ENCODE measurements at places on chromosomes 6 and 20.

DNA sequence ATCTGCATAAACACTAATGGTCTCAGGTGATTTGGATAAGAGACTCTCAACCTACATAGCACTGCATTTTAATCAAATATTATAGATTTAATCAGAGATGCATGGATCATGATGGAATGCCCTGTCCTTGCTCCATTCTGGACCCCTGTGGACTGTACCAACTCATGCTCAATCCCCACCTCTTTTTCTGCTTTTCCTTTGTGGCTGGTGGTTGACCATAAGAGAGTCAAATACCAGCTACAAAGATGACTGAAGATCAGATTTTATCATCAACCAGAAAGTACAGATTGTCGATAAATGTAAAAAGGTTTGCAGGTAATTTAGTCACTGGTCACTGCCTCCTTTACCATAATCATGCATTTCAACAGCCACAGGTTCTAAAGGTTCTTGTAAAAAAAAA lies 116.2 kb downstream of the ME1 start:
- no peak for DNase-seq

DNA sequence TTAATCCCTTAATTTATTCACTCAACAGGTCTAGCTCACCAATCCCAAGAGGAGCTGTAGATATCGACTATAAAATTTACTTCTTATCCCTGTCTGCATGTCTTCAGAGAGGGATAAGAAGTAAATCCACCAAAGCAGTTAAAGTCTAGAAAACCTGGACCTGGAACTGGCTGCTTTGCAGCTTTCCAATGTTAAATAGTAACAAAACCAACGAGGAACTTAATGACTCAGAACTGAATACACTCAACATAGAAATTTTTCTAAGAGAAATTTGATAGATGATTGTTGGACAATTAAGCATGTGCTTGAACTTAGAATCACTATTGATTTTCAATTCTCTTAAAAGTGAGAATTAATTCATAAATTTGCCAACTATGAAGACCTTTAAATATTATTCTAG lies 11.5 kb upstream of the TMEM244 start:
- no peak for DNase-seq

DNA sequence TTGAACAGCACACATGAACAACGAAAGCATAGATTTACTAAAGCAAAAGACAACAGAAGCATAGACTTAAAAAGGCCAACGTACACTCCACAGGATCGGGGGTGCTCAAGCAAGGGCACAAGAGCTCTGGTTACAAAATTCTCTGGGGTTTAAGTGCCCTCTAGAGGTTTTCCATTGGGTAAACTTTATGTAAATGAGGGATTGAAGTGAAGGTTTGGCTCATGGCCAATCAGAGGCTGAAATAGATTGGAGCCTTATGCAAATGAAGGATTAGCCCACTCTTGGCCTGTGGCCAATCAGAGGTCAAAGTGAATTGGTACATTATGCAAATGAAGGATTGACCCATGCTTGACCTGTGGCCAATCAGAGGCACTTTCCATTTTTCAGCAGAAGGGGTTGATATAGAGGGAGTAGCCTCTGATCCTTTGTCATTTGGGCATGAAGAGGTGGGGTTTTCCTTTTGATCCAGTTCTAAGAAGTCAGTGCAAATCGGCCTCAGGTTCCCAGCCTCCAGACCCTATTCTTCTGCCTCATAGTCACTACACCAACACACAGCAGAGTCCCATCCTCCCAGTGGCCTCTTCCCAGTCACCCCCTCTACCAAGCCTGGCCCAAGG lies 244.9 kb downstream of the THBS2 start:
- no peak for DNase-seq

DNA sequence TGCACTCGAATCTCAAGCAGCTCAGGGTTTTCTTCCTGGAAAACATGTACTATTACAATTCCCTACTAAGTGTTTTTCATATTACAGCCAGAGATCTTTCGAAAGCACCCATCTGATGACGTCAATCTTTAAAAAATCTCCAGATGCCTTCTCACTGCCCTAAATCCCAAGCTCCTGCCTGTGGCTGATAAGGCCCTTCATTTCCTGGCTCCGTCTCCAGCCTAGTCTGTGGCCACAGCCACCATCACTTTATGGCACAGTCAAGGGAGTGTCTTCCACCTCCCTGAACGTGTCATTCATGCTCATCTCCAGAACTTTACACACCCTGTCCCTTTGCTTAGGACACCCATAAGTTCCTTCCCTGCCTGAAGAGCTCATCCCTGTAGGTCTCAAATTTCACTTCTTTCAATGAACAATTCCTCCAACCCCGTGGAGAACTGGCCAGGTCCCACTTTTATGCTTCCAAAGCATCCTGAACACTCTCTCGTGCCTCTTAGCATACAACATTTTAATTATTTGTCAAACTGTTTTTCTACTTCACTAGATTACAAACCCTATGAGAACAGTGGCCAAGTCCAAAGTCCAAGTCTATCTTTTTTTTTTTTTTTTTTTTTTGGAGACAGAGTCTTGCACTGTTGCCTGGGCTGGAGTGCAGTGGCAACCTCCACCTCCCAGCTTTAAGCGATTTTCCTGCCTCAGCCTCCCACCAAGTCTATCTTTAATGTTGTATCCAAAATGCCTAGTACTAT lies 106.1 kb upstream of the AGPAT4 start:
- no peak for DNase-seq

GRCh38 chr6:139129284-139129683 lies 5.6 kb upstream of the HECA start:
- DNase-seq = no peak
